Astrocyte of the spinal cord (primary cell): ENCODE measurements at places on chromosomes 16 and 17.

DNA sequence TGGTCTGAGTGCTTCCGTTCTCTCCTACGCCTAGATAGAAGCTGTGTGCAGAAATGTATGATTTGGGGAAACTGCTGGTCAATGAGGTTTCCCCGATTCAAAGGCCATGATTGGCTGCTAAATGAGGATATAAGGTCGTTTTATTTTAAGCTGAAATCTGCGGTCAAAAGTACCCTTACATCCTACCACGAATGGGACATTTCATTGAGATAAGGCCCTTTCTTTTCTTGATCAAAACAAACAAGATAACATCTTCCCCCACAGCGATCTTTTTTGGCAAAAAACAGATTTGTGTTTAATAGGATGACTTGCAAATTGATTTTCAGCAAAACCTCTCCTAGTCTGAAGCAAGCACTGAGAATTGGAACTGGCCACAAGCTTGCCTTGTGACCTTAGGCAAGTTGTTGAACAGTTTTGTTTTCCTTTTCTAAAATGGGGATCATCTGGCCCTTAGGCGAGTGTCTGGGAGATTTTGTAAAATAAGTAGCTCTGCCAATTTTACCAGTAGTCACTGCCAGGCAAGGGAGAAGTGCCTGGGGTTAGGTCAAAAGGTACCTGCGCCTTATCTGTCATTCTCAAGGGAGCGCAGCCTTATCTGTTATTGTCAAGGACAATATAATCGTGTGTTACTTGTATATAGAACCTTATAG is 635 bp downstream of the SCPEP1 start:
- peak; percentile 18 for DNase-seq

DNA sequence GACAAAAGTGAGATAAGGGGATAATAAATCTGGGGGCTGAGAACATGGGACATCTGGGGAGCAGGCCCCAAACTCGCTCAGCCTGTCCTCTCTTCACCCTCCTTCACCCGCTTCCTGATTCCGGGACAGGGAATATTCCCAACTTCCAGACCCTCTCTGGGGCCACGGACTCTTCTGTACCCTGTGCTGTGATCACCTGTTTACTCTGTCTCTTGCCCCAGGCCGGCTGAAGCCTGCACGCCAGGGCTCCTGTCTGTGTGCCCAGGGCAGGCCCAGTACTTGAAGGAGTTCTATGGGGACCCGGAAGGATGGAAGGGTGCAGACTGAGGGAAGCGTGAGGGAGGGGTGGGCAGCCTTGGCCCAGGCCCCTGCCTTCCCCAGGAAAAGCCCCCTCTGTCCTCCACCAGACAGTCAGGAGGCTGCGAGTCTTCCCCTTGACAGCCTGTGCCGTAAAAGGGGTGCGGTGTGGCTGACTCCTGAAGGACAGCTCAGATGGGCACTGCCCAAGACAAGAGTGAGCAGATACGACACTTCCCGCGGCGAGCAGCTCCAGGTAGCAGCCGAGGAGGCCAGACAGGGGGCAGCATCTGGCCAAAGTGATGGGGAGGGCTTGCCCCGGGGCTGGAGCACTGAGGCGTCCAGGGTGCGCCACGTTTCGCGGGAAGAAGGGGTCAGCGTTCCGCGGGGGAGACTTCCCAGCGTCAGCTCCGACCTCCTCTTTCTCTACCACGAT is 1.0 kb upstream of the CCNF start:
- DNase-seq, result no peak

DNA sequence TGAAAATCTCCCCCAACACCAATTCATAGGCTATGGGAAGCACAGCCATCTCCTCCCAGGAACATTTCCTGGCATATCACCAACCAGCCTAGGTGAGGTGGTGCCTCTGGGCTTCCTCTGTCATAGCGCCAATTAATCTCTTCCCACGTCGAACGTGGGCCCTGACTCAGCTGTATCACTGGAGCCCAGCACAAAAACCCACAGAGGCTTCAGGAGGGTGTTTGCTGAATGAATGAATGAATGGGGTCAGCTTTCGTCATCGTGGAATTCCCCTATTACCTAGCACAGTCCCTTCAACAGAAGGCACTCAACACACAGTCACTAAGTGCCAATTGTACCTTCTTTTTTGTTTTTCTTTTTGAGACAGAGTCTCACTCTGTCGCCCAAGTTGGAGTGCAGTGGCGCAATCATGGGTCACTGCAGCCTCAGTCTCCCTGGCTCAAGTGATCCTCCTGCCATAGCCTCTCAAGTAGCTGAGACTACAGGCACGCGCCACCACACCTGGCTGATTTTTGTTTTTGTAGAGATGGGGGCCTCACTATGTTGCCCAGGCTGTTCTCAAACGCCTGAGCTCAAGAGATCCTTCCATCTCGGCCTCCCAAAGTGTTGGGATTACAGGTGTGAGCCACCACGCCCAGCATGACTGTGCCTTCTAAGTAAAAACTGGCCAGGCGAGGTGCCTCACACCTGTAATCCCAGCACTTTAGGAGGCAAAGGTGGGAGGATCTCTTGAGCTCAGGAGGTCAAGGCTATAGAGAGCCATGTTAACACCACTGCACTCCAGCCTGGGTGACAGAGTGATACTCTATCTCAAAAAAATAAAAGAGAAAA is 4.1 kb downstream of the ZNF688 start:
- DNase-seq, result no peak

- DNase-seq, result no peak
Observed at GRCh38 chr16:78982096-78982744, 618.3 kb downstream of the MAF start.

- DNase-seq, result peak; percentile 17
Observed at GRCh38 chr17:48960834-48961515, 7.4 kb downstream of the GIP start.

DNA sequence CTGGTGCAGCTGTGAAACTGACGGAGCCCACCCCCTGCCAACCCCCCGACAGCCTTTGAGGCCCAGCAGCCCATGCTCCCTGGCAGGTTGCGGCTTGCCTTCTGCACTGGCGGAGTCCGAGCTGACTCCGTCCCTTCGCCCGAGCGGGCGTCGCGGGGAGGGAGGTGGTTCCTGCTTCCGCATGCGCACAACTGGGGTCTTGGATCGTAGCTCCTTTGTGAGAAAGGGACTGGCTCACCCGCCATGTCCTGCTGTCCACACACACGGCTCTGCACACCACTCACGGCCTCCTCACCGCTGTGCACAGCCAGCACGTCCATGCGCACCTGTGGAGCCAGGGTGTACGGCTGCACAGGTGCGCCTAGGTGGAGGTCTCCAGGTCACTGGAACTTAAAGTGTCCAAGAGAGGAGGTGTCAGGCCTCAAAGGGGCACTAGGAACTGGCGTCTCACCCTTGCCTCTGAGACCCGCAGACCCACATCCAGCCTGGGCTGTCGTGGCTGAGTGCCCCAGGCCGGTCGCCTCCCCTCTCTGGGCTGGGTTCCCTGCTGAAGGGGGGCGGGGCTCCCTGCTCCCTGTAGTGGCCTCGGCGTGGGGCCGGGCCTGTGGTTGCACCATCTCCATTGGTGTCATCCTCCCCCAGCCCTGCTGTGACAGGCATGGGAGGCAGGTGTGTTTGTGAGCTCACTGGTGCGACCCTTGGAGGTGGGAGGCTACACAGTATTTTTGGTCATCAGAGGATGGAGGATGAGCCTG is 45.3 kb downstream of the JPH3 start:
- no peak for DNase-seq

DNA sequence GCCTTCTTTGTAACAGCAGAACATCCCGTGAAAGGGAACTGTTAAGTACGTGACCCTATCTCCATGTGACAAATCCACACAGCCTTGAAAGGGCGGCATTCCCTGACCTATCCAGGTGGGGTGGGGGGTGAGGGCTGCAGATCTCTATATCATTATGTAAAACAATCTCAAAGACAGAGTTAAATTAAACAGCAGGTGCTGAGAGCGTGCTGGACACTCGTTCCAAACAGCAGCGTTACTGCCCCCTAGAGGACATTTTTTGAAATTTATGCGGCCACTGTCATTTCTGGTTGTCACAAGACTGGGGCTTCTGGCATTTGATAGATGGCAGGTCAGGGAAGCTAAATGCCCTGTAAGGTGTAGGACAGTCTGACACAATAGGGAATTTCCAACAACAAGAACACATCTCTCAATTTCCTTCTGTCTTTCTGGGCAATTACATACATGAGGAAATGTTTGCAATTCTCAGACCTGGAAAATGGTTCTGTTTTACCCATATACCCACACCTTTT is 6.7 kb upstream of the SLC25A39 start:
- peak; percentile 67 for DNase-seq

- DNase-seq, result peak; percentile 57
Observed at GRCh38 chr16:20383106-20384029, 21.2 kb downstream of the PDILT start.

DNA sequence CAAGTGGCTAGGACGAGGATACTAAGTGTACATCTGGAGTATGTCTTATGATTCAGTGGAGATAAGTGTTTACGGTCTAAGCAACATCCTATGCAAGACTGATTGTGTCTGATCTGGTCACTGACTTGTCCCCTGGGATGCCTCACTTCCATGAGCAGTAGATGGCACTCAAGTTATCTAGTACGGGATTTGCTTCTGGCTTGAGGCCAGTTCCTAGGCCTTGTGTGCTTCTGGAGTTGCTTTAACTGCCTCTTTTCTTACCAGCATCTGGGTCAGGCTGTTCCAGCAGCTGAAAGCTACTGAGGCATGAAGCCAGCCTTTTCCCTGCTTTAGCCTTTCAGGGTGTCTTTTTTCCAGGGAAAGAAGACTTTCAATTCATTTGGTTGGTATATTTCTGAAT is 23.0 kb downstream of the SUPT6H start:
- DNase-seq, result no peak

- DNase-seq, result peak; percentile 87
Observed at GRCh38 chr17:42517516-42517915, 18.5 kb upstream of the NAGLU start.
